Activated CD4-positive, alpha-beta memory T cell treated with anti-CD3 and anti-CD28 coated beads for 36 hours (primary cell): ENCODE measurements at places on chromosomes 4 and X.
A peak's percentile ranks its signal among the peaks of the same experiment; 100 is the strongest.

DNA sequence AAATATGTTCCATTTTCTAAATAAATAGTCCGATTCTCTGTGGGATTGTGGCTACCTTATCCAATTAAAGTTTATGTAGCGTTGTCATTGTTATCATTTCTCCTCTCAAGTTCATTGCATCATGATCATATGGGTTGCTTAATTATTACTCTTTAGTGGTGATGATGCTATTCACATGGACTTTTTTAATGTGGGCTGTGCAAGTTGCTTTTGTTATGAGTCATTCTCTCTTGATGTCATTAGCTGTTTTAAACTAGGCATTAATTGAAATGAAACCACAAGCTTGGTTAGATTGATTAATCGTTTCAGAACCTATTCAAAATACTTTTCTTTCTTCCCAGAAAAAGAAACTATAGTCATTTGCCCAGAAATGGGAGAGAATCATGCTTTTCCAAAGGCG is 38.2 kb downstream of the NHS start:
- DNase-seq = no peak

DNA sequence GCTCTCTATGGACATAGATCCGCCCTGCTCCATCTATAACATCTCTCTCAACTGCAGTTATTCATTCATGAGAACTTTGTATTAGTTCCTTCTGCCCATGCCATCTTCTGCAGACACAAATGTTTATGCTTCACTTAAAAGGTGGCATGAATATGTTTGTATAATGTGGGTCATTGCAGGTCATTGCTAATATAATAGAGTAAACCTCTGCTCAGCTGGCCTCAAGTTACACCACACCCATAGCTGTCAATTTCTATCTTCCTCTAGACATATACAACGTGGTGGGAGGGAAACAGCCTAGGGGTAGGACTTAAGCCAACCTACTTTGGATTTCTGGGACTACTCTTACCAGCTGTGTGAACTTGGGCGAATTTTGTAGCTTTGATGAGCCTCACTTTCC is 129.8 kb downstream of the ATXN3L start:
- DNase-seq = no peak

DNA sequence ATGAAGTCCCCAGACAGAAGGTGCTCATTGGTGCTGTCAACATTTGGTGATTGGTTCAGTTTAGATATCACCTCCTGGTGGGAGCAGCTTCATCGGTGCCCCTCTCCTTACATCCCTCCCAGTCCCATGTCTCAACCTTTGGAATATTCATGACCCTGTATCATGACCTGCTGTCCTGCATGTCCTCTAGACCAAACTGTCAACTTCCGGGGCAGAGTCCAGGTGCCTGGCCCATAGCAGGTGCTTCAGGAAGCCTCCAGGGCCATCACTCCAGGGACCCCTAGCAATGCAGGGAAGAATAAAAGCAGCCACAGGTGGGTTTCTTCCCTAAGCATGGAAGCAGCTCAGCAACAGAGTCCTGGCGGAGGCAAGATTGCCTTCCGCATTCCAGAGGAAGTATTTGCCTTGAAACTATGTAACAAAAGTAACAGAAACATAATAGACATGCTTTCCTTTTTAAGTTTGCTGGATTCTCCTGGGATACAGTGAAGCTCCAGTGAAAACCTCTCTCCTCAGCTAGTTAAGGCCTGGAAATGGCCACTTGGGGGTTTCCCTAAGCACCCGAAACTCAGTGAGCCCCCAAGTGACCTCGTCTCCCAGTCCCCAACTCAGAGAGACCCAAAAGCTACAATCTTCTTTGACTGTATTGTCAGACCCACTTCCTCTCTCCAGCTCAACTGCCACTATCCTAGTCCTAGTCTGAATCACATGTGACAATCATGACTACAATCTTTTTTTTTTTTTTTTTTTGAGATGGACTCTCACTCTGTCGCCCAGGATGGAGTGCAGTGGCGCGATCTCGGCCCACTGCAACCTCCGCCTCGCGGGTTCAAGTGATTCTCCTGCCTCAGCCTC is 1.3 kb upstream of the ATP6AP1 start:
- DNase-seq = no peak

GRCh38 chr4:170374770-170375169 is 285.0 kb upstream of the AADAT start:
- peak; percentile 10 for DNase-seq

DNA sequence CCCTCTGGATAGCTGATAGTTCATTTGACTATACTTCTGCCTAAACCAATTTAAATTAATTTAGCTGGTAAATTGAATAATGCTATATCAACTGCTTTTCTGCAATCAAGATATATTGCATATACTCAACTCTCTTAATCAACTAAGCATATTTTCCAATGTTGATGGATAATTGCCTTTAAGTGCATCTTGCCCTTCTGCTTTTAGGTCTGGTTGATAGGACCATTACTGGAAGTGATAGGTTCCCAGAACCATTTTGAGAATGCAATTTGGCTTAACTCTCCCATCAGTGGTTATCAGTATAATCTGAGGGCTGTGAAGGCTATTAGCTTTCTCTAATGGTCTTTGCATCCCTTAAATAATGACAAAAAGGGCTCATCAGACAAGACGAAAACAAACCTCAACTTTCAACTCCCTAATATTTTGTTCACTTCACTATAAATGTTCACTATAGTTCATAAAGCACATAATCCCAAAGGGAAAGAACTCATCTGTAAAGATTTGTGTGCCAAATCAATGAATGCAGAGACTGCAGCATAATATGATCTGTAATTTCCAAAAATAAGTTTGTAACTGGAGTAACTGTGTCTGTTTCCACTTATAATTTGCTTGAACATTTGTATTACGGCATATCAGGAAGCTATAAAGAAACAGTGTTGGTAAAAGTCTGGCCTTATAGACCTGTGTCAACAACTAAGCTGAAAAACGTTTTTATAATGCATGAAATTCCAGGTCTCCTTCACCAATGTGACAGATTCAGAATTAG is 273.6 kb downstream of the FBXO8 start:
- no peak for DNase-seq

DNA sequence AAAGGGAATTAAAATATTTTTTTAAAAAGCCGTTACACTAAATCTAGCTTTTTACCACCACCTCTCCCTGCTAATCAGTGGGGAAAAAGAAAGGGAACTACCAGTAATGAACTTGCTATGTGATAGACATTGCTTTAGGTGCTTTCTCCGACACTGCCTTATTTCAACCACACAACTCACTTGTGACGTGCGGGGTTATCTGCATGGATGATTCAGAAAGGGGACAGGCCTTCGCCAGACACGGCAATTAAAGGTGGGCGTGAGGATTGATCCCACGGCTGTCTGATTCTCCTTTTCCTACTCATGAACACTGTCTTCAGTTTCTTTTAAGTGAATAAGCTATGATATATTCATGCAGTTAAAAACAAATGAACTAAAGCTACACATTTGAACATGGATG is 882 bp upstream of the CXCR3 start:
- DNase-seq = peak; percentile 83

DNA sequence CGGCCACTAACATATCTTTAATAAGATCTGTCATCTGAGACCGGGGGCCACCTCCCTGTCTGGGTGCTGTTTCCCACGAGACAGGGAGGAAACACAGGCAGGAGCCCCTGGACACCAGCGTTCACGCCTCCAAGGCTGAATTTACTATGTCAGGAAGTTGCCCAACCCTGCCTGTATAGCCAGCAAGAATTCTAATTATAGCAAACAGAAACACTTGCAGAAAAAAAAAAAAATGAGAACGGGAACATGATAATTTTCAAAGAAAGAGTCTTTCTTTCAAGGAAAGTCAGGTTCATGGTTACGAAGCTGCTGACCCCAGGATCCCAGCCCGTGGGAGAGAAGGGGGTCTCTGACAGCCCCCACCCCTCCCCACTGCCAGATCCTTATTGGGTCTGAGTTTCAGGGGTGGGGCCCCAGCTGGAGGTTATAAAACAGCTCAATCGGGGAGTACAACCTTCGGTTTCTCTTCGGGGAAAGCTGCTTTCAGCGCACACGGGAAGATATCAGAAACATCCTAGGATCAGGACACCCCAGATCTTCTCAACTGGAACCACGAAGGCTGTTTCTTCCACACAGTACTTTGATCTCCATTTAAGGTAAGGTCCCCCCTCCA is at the start of gene IL3RA:
IL3RA (plus strand) TSS at position 455 of the 613 bp plus-strand sequence. CDS start 4,981 bp downstream, outside the sequence.
- no peak for DNase-seq

GRCh38 chrX:78687586-78687985 is 28.5 kb upstream of the RTL3 start:
- DNase-seq = no peak

GRCh38 chr4:113822555-113823290 is 61.2 kb upstream of the CAMK2D start:
- DNase-seq = no peak

GRCh38 chr4:53432528-53433424 is 55.3 kb downstream of the FIP1L1 start:
- DNase-seq = no peak

- no peak for DNase-seq
Observed at GRCh38 chrX:40267334-40268187, 169.8 kb upstream of the BCOR start.

GRCh38 chr4:94126669-94127068 is 81.0 kb upstream of the SMARCAD1 start:
- no peak for DNase-seq

- DNase-seq = no peak
Observed at GRCh38 chr4:2789351-2789750, 3.5 kb upstream of the SH3BP2 start.

- no peak for DNase-seq
Observed at GRCh38 chrX:66050140-66050569, 10.3 kb upstream of the VSIG4 start.

- DNase-seq = no peak
Observed at GRCh38 chr4:143046454-143046853, 138.3 kb upstream of the USP38 start.

DNA sequence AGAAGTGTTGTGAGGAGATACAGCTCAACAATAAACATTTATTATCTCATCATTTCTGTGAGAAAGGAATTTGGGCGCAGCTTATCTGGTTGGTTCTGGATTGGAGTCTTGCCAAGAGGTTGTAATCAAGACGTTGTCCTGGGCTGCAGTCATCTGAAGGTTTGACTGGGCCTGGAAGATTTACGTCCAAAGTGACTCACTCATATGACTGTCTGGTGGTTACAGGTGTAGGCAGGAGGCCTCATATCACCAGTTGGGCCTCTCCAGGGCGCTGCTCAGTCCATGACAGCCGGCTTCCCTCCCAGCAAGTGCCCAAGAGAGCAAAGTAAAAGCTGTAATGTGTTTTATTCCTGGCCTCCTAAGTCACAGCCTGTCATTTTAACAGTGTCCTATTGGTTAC is 106.3 kb downstream of the USP46 start:
- DNase-seq = no peak

GRCh38 chrX:9188117-9188516 is 154.2 kb upstream of the FAM9B start:
- DNase-seq = no peak

DNA sequence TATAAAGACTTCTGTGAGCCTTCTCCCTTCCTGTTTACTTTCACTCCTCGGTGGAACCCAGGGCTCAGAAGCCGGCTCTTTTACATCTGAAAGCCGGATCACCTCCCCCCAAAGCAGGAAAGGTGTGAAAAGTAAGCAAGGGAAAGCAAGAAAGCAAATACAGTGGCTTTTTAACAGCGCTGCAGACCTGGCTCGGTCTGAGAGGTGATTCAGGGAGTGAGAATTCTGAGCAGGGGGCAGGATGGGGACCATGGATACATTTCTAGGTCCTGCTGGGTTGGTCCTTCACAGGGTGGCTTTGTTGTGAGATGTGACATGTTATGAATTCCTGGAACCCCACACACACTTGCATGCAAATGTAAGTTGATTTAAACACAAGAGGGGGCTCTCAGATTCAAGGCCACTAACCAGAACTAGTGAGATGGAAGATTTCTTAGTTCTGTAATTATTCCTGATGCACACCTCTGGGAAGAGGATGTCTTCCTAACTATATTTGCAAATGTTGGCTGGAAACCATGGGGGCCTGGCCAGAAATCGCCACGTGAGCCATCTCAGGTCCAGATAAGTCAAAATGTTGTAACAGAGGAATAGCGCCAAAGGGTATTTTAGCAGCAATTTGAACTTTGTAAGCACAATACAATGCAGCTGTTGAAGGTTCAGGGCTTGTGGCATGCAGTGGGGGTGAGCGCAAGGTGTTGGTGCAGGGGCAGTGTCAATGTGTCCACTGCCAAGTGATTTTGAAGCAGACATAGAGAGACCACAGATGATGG is 670.1 kb upstream of the LCORL start:
- no peak for DNase-seq

GRCh38 chr4:137310593-137311490 is 221.5 kb downstream of the PCDH18 start:
- DNase-seq = no peak

DNA sequence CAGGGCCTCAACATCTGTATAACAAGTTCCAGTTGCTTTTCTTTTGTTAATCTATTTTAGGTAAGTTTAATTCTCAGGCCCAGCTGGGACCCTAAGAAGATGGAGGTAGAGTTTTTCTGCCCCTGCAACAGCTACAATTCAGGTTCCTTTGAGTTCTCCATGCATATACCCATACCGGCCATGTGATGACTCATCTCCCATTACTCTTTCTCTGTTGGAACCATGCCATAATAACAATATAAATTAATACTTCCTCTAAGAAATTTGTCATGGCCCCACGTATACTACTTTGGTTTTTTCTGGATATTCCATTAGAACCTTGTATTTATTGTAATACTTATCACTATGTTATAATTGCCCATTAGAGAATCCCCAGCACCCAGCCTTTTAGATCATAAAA is 1.3 kb upstream of the INTU start:
- no peak for DNase-seq

GRCh38 chr4:128521648-128522111 is 234.1 kb upstream of the PGRMC2 start:
- DNase-seq = no peak

- peak; percentile 40 for DNase-seq
Observed at GRCh38 chrX:45849261-45849862, 648.7 kb upstream of the DIPK2B start.

GRCh38 chr4:186037692-186038658 is 31.0 kb upstream of the TLR3 start:
- peak; percentile 13 for DNase-seq

DNA sequence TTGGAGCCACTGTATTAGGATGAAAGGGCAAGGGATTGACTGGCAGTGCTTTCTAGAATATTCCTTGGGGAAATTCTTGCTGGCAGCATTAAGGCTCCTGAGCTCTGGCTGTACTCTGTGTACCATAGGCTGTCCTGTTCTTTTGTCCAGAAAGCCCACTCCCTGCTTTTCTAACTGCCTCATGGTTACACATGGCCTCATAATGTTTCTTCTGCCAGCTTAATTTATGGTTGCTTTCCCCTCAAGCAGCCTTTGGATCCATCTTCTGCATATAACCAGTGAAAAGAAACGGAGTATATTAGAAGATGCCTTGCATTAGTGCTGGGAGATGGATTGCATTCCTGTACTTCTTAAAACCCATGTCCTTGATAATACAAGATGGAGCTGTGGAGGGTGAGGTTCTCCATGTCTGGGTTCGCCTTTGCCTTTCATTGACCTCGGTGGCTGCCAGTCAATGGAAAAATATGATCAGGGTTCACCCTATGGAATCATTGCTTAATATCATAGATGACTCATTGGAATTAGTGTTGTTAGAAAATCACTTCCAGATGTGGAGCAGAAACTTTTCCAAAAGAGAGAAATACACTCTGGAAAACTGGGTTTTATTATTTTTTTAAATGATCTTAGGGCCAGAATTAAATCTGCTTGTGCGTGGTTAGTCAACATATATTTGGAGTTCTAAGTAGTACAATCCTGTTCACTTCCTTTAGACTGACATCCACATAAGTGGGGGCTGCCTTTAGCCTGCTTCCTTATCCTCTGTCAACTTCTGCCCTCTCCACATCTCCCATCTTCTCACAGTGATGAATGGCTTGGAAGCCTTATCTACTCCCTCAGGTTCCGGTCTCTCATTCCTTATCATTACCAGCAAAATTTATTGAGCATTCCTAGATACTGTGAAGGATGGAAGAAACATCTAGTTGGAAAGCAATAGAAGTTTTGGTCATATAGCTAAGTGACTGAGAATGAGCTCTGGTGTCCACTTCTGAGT is 24.9 kb downstream of the DOCK11 start:
- no peak for DNase-seq
